NCI-H2227 treated with DMSO at 0.1 percent for 48 hours (cell line): ENCODE measurements at places on chromosomes 6 and 20.

- DNase-seq, result no peak
These were observed 83.1 kb upstream of the SSTR4 start for GRCh38 chr20:22951966-22952365.

GRCh38 chr6:187210-187861, 105.0 kb upstream of the DUSP22 start:
- no peak for DNase-seq

GRCh38 chr6:147040121-147040910, 163.9 kb upstream of the STXBP5 start:
- DNase-seq, result no peak

GRCh38 chr6:136334853-136335252, 45.2 kb upstream of the BCLAF1 start:
- no peak for DNase-seq

- DNase-seq, result no peak
These were observed 15.0 kb upstream of the IFNGR1 start for GRCh38 chr6:137233911-137234863.

DNA sequence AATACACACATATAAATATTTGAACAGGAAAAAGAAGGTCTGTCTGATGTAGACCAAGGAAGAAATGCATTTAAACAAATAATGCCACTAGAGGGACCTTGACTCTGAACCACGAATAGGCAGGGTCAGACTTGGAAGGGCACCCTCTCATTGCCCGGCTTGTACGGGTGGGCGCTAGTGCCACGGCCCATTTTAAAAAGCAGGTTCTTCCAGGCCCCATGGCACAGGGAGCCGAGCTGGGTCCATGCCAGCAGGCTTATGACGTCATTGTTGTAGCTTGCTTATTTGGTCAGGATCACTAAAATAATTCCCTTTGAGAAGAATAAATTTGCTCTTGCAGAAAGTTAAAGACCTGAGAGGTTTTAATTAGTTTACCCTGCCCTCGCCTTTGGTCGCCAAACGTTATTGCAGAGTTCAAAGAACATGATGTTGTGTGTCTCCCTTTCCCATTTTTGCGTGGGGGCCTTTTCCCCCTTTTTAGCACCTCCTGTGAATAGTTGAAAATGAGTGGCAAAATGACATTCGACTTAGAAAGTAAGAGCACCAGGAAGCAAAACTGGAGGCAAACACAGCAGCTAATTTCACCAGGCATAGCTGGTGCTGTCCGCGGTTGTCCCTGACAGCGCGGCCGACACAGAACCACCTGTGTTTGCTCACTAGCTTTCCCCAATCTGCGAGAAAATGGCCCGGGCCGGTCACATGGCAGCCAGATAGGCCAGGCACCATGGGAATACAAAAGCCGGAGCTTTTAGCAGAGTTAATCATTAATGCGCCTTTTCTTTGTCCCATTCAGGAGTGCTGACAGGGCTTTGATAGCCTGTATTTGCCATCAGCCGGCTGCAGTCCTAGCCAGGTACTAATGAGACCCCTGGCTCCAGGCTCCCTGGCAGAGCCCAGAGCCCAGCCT, 93.8 kb downstream of the FOXA2 start:
- DNase-seq, result no peak
